ENCODE measurements at places on chromosomes 11 and 22. TPM values are rescaled to one million over a fixed set of nuclear protein-coding genes. Genes with fewer than 3 reads are reported as not detected.

The LRRC56 gene
- total RNA-seq, result 1.2 TPM

The CABP4 gene
- 6.3 TPM for total RNA-seq

The SCGB1A1 gene
- not detected for total RNA-seq

The PRODH gene
- 14.6 TPM for total RNA-seq

The OR51G2 gene
- total RNA-seq, result not detected

The SCUBE2 gene
- 13.2 TPM for total RNA-seq

The DDTL gene
- not detected for total RNA-seq

The TBC1D10A gene
- total RNA-seq, result 13.7 TPM

The NCF4 gene
- 5.1 TPM for total RNA-seq

The NCAM1 gene
- total RNA-seq, result 447 TPM

Measured in camera-type eye (tissue), 1 donor.